ENCODE measurements at places on chromosomes 16 and 17.

GRCh38 chr17:4074831-4075495 lies 67.9 kb downstream of the ZZEF1 start:
- DNase-seq = no peak

- no peak for DNase-seq
Measured at GRCh38 chr16:84220851-84221250, 19.0 kb downstream of the KCNG4 start.

GRCh38 chr17:81427173-81428120 lies 32.2 kb downstream of the BAHCC1 start:
- DNase-seq = no peak

DNA sequence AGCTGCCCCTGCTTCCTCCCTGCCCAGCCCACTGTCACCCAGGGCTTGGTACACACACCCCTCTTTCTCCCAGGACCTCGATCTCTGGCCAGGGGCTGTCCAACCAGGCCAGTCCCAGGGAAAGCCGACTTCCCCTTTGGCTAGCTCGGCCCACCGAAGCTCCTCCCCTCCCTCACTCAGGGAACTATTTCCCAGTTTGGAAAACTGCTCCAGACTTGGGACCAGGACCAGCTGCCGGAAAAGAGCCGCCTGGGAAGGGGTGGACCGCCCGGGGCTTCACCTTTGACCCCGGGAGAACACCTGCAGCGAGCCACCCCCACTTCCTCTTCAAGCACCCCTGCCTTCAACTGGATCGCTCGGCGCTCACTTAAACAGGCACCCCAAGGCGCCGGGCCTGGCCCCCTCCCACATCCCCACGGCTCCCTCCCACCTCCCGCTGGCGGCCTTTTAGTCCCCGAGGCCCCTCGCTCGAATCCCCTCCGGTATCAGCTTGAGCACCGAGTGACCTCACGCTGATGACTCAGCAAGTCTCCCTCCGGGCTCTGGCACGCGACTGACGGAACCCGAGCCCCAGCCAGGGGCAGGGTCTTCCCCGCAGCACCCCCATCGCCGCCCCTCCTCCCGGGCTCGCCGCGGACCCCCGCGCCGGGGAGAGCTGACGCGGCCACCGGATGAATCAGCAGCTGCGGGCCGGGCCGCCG lies 934 bp downstream of the MAFG start:
- peak; percentile 47 for DNase-seq

DNA sequence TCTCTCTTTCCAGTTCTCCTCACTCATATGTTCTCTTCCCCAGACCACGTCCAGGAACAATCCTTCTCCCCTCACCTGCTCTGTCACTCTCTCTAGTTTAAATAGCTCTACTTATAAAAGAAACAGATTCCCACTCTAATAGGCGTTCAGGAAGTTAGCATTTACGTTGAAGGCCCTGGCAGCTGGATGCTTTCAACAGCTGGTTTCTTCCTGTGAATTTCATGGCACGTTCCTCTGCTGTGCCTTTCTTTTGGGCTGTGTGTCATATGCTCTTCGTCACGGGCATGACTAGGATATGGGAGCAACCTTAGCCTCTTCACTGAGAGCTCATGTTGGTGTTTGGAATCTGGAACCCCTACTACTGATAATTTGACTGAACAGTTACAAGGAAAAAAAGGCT lies 73.2 kb downstream of the ZNF18 start:
- DNase-seq = no peak

DNA sequence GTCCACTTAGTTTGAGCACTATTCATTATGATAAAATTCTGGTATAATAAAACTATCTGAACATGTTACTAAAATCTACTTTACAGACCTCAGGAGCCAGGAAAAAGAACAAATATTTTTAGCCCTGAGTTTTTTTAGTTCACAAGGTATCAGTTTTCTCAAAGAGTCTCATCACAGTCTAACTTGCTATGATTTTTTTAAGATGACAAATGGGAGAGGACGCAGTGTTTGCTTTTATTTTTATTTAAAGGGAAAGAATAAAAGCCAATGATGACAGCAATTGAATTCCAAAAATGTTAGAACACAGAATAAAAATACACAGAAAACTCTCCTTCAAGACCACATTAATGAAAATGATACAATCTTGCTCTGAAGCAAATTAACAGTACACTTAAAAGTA lies 7.4 kb downstream of the MED13 start:
- no peak for DNase-seq

- DNase-seq = no peak
Measured at GRCh38 chr16:27392671-27393070, 9.3 kb upstream of the IL21R start.

- DNase-seq = no peak
Measured at GRCh38 chr16:54746596-54746995, 184.1 kb upstream of the IRX5 start.

GRCh38 chr16:16925432-16925831 lies 545.3 kb downstream of the XYLT1 start:
- DNase-seq = no peak

- no peak for DNase-seq
Measured at GRCh38 chr17:71632328-71632727, 488.5 kb upstream of the SOX9 start.

- DNase-seq = no peak
Measured at GRCh38 chr16:48542020-48542473, 67.9 kb downstream of the N4BP1 start.

GRCh38 chr17:61352781-61353491 lies 46.7 kb upstream of the TBX2 start:
- DNase-seq = no peak

DNA sequence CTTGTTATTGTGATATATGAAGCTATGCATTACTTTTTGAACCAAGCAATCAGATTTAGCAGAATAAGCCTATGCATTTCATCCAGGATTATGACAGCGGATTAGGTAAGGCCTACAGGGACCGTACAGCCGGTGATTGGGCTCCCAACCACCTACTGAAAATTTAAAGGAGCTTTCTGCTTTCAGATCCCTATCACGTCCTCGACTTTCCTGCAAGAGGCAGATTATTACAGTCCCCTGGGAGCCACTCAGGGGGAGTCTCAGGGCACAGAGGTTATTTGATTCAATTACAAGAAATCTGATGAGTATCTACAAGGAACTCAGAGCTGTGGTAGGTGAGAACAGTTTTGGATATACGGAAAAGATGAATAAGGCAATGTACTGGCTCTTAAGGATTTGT lies 80.7 kb downstream of the HS3ST3B1 start:
- no peak for DNase-seq

- no peak for DNase-seq
Measured at GRCh38 chr17:8475781-8476180, 40.1 kb downstream of the NDEL1 start.

- DNase-seq = no peak
Measured at GRCh38 chr16:78364556-78364880, 265.1 kb downstream of the WWOX start.

GRCh38 chr16:83946154-83946780 lies 6.8 kb upstream of the OSGIN1 start:
- DNase-seq = no peak

- no peak for DNase-seq
Measured at GRCh38 chr17:80885947-80886582, 105.6 kb upstream of the CHMP6 start.

GRCh38 chr16:879461-879861 lies 78.9 kb upstream of the GNG13 start:
- no peak for DNase-seq

- no peak for DNase-seq
Measured at GRCh38 chr16:78060295-78060694, 37.9 kb downstream of the CLEC3A start.
